Brain pericyte (primary cell): ENCODE measurements at places on chromosomes 3 and 15.

DNA sequence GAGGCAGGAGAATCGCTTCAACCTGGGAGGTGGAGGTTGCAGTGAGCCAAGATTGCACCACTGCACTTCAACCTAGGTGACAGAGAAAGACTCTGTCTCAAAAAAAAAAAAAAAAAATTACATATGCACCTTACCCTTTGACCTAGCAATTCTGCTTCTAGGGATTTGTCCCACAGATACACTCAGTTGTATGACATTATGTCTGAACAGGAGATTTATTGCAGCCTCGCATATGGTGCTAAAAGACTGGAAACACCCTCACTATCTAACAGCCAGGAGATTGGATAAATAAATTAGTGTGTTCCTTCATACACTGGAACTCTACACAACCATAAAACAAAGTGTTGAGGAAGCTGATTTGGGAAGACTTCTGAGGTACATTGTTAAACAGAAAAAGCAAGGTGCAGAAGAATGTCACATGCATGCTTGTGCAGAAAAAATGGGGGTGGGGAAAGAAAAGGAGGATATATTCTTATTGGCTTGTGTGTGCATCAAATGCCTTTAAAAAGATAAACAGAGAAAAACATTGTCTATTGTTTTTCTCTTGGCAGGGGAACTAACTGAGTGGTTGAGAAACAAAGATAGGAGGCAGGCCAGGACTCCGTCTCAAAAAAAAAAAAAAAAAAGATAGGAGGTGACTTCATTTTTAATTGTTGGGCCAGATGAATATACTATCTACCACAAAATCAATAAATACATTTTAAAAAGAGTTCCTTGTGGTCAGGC, 30.9 kb downstream of the PPCDC start:
- DNase-seq: no peak

DNA sequence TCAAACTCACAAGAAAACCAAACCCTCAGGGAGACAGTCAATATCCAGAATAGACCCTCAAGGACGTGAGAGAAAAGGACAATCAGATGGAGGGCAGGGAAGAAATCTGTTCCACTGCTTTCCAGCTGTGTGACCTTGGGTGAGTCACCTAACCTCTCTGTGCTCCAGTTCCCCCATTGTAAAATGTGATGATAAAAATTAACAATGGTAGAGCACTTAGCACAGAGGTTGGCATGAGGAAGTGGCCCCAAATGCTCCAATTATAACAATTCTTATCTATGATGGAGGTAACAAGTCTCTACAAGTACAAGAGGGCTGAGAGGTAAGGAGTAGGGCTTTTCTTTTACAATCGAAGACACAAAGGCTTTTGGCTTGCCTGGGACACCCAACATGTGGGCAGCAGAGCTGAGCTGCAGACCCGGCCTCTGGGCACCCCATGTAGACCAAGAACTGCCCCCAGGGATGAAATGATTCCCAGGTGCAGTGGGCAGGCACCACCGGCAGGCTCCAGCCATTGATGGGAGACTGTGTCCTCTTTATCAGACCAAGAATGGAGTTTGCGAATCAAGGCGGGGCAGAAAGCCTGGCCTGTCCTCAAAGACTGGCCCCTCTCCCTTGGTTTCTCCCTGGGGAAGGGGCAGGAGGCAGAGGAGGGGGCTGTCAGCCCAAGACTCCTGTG, 22.0 kb downstream of the WNT7A start:
- DNase-seq: no peak

DNA sequence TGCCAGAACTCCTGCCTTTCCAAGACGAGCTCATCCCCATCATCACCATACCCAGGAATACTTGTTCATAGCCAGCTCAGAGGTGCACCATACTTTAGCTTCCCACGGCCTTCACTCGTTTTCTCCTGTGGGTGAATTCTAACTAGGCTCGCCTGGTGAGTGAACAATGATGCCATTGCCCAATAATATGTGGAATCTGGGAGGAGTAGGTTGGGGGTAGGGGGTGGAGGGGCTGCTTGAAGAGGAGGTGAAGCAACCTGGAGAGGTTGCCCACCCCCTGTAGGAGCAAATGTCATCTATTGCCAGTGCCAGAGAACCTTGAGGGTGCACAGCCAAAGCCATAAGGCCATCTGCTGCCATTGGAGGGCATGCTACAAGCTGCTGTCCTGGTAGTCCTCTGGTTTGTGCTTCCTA, 592 bp upstream of the ZNF445 start:
- DNase-seq: no peak

- DNase-seq: no peak
Measured at GRCh38 chr3:141789281-141789680, 26.1 kb downstream of the GRK7 start.

DNA sequence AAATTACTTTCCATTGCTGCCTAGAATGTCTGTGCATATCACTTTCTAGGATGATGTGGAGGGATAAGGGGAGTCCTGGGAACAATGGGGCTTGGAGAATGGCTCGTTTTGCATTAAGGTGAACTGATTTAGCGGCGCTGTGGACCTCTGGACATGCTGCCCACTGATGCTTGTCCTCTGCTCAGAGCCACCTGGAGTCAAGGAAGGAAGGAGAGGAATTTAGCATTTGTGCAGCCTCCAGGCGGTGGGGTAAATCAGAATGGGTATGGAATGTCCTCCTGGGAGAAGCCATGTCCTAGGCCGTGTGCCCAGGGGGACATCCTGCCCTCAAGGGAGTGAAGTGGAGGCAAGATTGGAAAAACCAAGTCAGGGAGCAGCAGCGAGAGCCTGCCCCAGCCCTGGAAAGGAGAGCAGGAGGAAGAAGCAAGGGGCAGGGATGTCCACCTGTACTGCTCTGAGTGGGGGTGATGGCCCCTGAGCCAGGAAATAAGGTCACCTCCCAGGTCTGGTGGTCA, 37.8 kb downstream of the KY start:
- no peak for DNase-seq

DNA sequence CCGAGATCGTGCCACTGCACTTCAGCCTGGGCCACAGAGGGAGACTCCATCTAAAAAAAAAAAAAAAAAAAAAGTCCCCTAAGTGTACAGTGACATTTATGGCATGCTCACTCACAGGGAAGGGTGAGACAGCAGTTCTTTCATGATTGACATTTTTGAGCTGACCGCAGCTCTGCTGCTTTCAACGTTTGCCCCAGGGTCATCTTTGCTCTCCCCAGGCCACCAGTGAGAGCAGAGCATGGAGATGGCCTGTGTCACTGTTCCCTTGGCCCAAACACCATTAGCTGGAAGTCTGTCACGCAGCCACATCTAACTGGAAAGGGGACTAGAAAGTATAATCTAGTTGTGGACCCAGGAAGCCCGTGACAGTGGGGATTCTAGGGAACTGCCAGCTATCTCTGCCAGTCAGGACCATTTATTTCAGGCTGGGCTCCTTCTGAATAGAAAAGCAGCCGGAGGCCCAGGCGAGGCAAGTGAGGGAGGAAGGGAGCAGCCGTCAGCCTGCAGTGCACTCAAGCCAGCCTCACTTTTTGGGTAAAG, 193.4 kb upstream of the HES1 start:
- DNase-seq: no peak
